ENCODE measurements at places on chromosomes 4 and X.
A peak's percentile ranks its signal among the peaks of the same experiment; 100 is the strongest.

GRCh38 chr4:6340446-6341015 is 70.9 kb downstream of the WFS1 start:
- DNase-seq, result no peak
- H3K27me3 ChIP-seq, result no peaks in the 10 kb centered on the region
- no peaks in the 10 kb centered on the region for H3K36me3 ChIP-seq
- H3K27ac ChIP-seq, result no peak overlapping the region

DNA sequence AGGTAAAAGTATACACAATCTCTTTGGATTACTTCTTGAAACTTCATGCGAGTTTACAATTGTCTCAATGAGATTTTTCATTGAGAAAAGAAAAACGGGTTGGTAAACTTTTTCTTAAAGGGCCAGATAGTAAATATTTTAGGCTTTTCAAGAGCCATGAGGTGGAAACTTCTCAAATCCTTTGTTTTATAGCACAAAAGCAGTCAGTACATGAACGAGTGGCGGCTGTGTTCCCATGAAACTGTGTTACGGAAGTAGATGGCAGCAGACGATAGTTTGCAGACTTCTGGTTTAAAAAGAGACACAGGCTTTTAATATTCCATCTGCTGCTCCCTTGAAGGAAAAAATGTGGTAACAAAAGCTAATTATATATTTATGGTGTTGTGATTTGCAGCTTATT is 332.0 kb downstream of the TENM3 start:
- H3K27ac ChIP-seq, result no peak overlapping the region
- no peaks in the 10 kb centered on the region for H3K4me1 ChIP-seq
- no peak for DNase-seq
- no peak overlapping the region for H3K4me3 ChIP-seq
- no peaks in the 10 kb centered on the region for H3K36me3 ChIP-seq

DNA sequence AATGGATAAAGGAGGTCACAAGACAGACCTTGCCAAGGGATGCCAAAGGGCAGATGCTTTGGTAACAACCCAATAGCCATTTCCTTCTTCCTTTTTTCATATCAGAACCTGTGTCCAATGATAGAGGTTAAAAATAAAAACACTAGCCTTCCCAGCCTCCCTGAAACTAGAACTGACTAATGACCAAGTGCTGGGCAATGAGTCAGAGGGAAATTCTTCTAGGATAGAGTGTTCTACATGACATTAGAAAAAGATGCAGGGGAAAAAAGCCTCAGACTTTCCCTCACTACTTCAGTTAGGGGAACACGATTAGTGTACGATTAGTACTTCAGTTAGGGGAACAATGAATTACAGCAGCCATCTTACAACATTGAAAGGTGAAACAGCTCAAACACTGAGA is 29.3 kb upstream of the FAM47C start:
- no peak overlapping the region for H3K27ac ChIP-seq
- no peaks in the 10 kb centered on the region for H3K27me3 ChIP-seq
- H3K36me3 ChIP-seq, result no peaks in the 10 kb centered on the region
- no peak for DNase-seq

GRCh38 chrX:103681443-103681842 is 5.1 kb downstream of the MORF4L2 start:
- DNase-seq, result no peak
- no peak overlapping the region for H3K4me3 ChIP-seq
- peaks cover 16% of the 10 kb centered on the region for H3K4me1 ChIP-seq
- H3K27me3 ChIP-seq, result no peaks in the 10 kb centered on the region
- H3K36me3 ChIP-seq, result peaks cover 28% of the 10 kb centered on the region
- no peak overlapping the region for H3K27ac ChIP-seq

DNA sequence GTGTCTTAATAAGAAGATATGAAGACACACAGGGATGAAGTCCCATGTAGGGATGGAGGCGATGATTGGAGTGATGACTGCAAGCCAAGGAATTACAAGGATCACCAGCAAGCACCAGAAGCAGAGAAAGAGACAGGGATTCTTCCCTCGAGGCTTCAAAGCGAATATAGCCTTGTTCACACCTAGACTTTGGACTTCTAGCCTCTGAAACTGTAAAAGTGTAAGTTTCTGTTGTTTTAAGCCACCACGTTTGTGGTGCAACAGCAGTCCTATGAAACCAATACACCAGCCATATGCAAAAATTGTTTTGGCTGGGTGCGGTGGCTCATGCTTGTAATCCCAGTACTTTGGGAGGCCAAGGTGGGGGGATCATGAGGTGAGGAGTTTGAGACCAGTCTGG is 9.8 kb upstream of the PDS5A start:
- no peak for DNase-seq
- no peak overlapping the region for H3K27ac ChIP-seq
- no peaks in the 10 kb centered on the region for H3K4me1 ChIP-seq
- no peaks in the 10 kb centered on the region for H3K27me3 ChIP-seq
- no peaks in the 10 kb centered on the region for H3K36me3 ChIP-seq
- no peak overlapping the region for H3K4me3 ChIP-seq

- no peak overlapping the region for H3K27ac ChIP-seq
- no peak for DNase-seq
- no peaks in the 10 kb centered on the region for H3K27me3 ChIP-seq
- H3K4me1 ChIP-seq, result no peaks in the 10 kb centered on the region
These were observed 718.7 kb upstream of the TENM3 start for GRCh38 chr4:181524499-181524898.

- no peaks in the 10 kb centered on the region for H3K36me3 ChIP-seq
- H3K27me3 ChIP-seq, result no peaks in the 10 kb centered on the region
- H3K27ac ChIP-seq, result no peak overlapping the region
These were observed 21.3 kb downstream of the HERC5 start for GRCh38 chr4:88478247-88478646.

DNA sequence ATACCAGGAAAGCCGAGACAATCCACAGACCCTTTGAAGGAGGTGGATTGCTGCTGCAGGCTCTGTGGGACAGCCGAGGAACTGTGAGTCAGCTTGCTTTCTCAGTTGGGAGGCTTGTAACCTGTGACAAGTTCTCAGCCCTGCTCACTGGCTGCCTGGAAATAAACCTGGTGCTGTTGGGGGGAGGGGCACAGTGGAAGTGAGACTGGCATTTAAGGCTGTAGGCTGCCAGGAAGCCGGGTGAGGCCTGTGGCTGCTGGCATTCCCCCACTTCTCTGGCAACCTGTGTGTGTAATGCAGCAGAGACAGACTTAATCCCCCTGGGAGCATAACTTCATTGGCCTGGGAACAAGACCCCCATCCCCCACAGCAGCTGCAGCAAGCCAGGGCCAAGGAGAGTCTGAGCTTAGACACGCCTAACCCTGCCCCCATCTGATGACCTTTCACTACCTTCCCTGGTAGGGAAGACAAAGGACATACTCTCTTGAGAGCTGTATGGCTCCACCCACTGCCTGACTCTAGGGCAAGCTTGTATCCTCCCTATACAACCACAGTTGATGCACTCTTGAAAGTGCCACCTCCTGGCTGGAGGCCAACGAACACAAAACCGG is 64.1 kb downstream of the ALPK1 start:
- no peak overlapping the region for H3K4me3 ChIP-seq
- no peaks in the 10 kb centered on the region for H3K36me3 ChIP-seq
- H3K27me3 ChIP-seq, result no peaks in the 10 kb centered on the region
- no peak for DNase-seq
- no peaks in the 10 kb centered on the region for H3K4me1 ChIP-seq

- no peaks in the 10 kb centered on the region for H3K4me1 ChIP-seq
- no peak overlapping the region for H3K4me3 ChIP-seq
- no peaks in the 10 kb centered on the region for H3K27me3 ChIP-seq
- DNase-seq, result no peak
- no peak overlapping the region for H3K27ac ChIP-seq
- no peaks in the 10 kb centered on the region for H3K36me3 ChIP-seq
These were observed 18.0 kb downstream of the TBC1D9 start for GRCh38 chr4:140738139-140738538.

DNA sequence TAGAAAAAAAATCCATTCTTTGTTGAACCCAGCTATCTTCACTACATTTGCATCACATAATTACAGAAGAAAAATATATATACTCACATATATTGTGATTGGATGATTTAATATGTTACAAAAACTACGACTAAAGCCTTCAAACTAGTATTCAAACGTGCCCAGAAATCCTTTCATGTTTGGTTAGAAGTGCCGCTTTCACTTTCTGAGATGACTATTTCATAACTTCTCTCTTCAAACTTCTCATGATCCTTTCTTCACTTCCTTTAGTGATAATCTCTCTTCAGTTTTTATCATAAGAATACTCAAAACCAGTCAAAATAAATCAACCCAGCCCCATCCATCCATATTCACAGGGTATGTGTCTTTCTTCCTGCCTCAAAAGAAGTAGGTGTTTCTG is 50.8 kb upstream of the NAF1 start:
- no peak overlapping the region for H3K4me3 ChIP-seq
- no peaks in the 10 kb centered on the region for H3K27me3 ChIP-seq
- no peaks in the 10 kb centered on the region for H3K36me3 ChIP-seq
- DNase-seq, result no peak

DNA sequence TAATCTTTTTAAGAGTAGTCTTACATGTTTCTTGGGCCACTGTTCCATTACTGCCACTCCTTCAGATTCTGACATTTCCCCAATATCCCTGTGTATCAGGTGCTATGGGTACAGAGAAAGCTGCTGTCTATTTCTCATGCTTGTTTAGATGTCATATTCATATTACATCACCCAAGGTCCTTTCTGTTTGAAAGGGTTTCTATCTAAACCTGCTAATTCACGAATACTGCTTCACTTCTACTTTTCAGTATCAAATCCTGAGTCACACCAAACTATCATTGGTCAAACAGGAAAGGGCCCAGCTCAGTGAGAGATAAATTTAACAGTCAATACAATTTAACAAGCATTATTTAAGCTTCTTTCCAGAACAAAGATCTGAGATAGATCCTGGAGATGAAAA is 241.4 kb downstream of the UGT8 start:
- H3K27me3 ChIP-seq, result no peaks in the 10 kb centered on the region
- DNase-seq, result no peak
- H3K36me3 ChIP-seq, result no peaks in the 10 kb centered on the region
- H3K4me1 ChIP-seq, result no peaks in the 10 kb centered on the region
- H3K4me3 ChIP-seq, result no peak overlapping the region
- no peak overlapping the region for H3K27ac ChIP-seq

- no peaks in the 10 kb centered on the region for H3K36me3 ChIP-seq
- peaks cover 15% of the 10 kb centered on the region for H3K4me1 ChIP-seq
These were observed 3.1 kb downstream of the SCML1 start for GRCh38 chrX:17740137-17741122.

GRCh38 chr4:25578432-25578831 is 77.2 kb upstream of the SLC34A2 start:
- H3K27ac ChIP-seq, result no peak overlapping the region
- no peaks in the 10 kb centered on the region for H3K27me3 ChIP-seq
- no peak overlapping the region for H3K4me3 ChIP-seq
- H3K4me1 ChIP-seq, result no peaks in the 10 kb centered on the region
- no peaks in the 10 kb centered on the region for H3K36me3 ChIP-seq

DNA sequence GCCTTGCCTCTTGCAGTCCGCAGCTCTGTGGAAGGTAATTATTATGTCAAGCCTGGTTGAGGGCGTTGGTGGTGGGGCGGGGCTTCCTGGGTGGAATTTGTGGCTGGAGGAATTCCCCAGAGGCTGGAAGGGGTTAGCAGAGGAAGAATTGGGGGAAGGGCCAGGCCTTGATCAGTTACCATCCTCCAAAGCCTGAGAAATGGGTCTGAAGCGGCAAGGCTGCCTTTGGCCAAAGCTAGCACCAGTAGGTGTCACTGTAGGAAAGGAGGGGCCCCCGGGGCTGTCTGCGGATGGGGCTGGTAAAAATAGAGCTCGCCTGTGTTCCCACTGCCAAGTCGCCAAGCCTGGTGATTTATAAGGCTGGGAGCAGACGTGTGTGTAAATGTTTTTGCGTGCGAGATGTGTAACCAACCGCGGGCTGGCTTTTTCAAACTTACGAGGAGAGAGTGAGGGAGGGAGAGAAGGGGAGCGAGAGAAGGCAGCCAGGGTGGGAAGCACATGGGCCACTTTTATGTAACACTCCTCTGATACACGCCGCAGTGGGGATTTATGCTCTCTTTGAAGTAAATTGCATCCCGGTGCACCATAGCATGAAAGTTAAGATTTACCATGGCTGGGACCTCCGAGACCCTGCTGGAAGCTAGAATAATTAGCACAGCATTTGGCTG is 367.0 kb downstream of the BCOR start:
- H3K36me3 ChIP-seq, result no peaks in the 10 kb centered on the region
- DNase-seq, result peak; percentile 35
- no peak overlapping the region for H3K27ac ChIP-seq

DNA sequence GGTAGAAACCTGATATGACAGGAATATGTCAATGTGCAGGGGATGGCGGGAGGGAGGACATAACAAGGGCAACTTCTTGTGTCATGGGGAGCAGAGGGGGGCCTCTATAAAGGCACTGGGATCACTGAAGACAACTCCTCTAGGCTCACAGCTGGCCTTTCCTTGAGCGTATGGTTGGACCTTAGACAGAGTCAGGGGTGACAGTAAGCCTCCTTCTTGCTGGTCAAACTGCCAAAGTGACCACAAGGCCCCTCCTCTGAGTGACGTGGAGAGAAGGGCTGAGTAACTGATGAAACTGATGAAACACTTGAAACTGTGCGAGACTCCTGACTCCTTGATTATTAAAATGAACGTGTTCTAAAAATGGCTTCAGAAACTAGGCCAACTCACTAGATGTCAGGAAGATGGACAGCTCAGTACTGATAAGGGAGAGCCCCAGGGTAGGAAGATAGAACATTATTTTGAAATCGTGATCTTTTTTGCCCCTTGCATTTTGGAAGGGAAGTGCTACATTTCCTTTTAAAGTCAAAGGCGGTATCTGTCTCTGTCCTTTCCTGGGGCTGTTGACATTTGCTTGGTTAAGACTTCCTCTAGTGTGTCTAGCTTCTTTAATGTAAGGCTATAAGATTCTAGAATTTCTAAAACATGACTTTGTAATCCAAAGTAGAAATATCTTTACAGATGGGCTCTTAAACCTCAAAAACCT is 1.6 kb downstream of the RAB33A start:
- H3K36me3 ChIP-seq, result no peaks in the 10 kb centered on the region
- no peaks in the 10 kb centered on the region for H3K27me3 ChIP-seq
- DNase-seq, result no peak
- peaks cover 39% of the 10 kb centered on the region for H3K4me1 ChIP-seq
- peak overlapping the region; percentile 61 for H3K27ac ChIP-seq
- peak overlapping the region; percentile 12 for H3K4me3 ChIP-seq

DNA sequence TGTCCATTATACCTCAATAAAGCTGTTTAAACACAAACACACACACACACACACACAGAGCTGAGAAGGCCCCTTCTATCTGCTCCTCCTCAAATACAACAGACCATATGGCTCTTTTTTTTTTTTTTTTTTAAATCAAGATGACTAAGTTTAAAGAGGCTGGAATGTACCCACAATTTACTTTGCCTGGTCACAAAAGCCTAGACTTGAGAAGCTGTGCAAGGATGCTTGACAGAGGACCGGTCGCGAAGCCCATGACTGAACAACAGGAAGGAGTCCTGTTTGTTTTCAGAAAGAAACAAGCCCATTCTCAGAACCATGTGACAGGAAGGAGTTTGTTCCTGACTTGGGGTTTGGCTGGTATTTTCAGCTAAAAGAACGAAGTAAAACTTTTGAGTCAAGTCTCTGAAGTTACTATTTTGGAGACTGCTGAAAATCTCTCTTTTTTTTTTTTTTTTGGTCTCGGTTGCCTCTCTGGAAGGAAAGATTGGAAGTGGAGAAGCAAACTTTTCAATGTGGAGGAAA is 650.9 kb upstream of the TENM3 start:
- no peak for DNase-seq
- H3K4me1 ChIP-seq, result no peaks in the 10 kb centered on the region
- no peaks in the 10 kb centered on the region for H3K36me3 ChIP-seq
- H3K27ac ChIP-seq, result no peak overlapping the region
